ENCODE measurements at places on chromosomes 2 and 18. TPM values are rescaled to one million over a fixed set of nuclear protein-coding genes. Genes with fewer than 3 reads are reported as not detected.

GRCh38 chr2:191218292-191218898 lies 26.8 kb upstream of the MYO1B start:
- DNase-seq, result no peak

Gene PLA2R1
- 4.7 TPM for total RNA-seq

GRCh38 chr2:160687629-160688028 lies 194.0 kb upstream of the RBMS1 start:
- no peak for DNase-seq

DNA sequence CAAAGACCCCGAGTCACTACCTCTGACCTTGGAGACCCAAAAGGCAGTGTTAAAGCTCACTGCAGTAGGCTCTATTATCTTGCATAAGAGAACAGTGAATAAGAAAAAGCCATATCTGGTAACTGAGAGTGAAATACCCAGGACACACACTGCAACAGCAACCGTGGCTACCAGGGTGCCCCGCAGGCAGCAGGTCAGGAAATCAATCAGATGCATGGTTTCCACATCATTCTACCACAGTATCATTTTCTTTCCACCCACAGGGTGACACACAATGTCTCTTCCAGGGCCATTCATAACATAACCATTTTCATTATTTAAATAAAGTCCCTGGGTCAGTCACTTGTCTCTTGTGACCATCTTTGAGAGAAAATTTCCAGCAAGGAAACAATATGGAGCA lies 131.3 kb downstream of the CCBE1 start:
- DNase-seq, result no peak

GRCh38 chr2:42906111-42906556 lies 113.8 kb upstream of the HAAO start:
- DNase-seq, result no peak

Gene UGT1A5
- not detected for total RNA-seq

DNA sequence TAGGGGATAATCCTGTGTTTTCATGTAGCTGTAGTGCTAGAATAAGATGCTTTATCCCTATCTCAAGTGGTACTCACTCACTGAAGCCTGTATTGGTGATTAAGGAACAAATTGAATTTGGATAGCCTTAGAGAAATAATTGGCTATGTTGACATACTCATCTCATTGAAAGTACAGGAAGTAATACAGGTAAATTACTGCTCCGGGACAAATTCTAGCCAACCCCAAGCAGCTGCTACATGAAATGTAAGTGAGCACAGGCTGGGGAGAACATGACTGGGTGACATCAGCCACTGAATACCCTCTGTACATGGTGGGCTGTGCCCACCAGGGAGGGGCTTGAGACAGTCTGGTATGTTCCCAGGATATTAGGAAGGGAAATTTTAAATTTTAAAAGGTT lies 188.4 kb upstream of the RASGRP3 start:
- DNase-seq, result no peak

GRCh38 chr2:221961561-221961960 lies 337.2 kb downstream of the PAX3 start:
- DNase-seq, result no peak

- no peak for DNase-seq
These were observed 656.8 kb downstream of the METTL4 start for GRCh38 chr18:1914489-1914888.

Gene PAX8
- 2.1 TPM for total RNA-seq

DNA sequence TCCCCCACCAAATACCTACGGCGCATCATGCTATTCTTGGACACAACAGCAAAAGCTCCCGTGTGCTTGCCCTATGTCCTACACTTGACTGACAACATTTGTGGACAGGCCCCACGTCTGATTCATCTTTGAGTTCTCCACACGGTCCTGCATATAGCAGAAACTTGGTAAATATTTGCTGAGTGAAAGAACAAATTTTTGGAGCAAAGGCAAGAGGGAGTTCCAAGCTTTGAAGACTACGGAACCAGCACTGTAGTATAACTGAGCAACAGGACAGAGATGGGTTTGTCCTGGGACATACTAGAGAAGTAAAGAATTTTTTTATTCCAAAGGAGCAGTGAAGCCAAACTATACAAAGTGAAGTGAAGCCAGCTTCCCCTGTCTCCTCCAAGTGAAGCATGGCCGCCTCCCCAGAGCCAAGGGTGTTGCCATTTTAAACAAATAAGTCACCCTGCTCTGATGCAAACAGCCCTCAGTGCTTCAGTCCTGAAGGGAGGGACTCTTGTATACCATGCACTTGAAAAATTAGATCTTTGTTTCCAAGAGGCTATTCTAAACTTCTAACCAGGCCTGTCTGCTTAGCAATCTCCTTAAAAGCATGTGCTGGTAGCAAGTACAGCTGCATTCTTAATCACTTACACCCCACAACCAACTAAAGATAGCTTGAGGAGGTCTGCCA lies 35.9 kb downstream of the SPRED2 start:
- no peak for DNase-seq

DNA sequence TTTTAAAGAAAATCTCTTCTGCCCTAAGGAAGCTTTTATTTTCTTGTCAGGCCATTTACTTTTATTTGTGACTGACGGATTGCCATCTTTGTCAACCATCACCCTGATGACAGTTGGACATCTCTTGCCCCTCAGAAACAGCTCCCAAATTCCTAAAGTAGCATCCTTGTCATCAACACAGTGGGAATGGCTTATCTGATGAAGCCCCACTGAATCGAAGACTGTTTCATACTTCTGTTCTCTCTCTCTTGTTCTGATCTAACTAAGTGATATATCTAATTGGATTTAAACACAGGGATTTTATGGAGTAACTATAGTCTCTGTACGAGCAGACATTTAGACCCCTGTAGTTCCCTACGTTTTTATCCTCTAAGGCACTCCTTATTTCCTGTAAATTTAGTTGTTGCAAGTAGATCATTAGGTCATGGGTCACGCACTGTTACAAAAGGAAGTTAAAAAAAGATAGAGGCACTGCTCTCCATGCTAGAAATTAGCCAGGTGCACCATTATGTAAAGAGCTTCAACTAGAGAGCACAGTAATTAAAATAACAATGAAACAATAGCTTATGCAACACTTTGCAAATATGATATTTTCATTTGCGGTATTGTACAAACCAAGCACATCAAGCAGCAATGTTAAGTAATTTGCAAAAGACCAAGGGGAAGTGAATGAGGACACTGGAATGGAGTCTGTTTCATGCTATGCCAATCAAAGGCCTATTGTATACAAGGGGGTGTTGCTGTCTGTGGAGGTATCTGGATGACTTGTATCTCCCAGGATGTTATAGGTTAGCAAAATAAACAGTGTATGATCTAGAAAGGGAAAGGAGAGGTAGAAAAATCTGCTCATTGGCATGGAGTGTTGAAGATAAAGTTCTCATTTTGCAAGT lies 284.7 kb downstream of the LRRTM1 start:
- no peak for DNase-seq

DNA sequence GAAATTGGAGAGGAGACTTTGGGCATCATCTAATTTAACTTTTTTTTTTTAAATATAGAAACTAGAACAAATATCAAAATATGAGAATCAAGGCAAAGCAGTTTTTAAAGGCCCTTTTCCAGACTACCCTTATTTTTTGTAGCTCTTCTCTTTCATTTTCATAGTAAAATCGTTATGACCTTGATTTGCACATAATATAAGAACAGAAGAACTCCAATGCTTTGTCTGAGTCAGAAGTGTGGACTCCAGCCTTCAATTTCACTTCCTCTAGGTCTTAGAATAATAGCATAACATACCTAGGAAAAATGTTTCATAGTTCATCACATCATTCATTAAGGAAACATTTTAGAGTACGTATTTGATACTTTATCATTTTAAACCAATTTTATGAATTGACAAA lies 74.4 kb downstream of the ANKRD12 start:
- DNase-seq, result no peak

- DNase-seq, result no peak
These were observed 97.9 kb downstream of the ATL2 start for GRCh38 chr2:38279201-38279600.

DNA sequence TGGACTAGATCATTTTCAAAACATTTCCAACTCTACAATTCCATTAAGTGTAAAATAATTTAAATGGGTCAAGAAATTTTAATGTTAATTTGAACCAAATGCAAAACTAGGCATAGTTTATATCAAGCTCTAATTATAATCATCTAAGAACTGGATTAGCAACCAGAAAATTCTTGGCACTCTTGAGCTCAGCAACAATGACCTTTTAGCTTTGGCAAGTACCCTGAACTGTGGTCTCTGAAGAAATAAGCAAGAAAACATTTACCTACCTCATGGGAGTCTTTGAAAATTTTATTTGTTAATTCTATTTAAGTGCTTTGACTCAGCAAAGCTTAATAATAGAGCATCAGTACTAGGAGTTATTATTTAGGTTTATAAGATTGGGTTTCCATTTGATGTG lies 313.2 kb downstream of the SATB2 start:
- DNase-seq, result no peak

- DNase-seq, result no peak
These were observed 15.5 kb upstream of the CD8A start for GRCh38 chr2:86806059-86806857.
